Transverse colon (tissue), 4 donors: ENCODE measurements at places on chromosomes 3 and 15.

GRCh38 chr3:194930377-194931204 is 244.9 kb downstream of the FAM43A start:
- DNase-seq: no peak

- no peak for DNase-seq
These were observed 99.5 kb upstream of the OSBPL11 start for GRCh38 chr3:125694761-125695294.

DNA sequence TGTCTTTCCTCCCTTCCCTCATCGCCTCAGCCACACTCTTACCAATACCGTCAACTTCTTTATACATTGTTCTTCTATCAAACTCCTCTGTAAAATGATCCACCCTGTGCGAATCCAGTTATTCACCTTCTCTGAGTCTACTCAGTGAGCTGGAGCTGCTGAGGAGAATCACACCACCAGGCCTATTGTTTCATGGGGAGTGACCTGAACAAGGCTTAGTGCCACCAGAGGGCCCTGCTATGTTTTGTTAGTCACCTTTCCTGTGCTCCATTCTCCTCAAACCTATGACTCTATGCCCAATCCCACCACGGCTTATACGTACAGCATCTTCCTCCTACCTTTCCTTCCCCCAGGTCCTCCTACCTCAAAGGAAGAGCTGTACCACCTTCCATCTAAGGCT is 50.4 kb upstream of the MED12L start:
- no peak for DNase-seq

DNA sequence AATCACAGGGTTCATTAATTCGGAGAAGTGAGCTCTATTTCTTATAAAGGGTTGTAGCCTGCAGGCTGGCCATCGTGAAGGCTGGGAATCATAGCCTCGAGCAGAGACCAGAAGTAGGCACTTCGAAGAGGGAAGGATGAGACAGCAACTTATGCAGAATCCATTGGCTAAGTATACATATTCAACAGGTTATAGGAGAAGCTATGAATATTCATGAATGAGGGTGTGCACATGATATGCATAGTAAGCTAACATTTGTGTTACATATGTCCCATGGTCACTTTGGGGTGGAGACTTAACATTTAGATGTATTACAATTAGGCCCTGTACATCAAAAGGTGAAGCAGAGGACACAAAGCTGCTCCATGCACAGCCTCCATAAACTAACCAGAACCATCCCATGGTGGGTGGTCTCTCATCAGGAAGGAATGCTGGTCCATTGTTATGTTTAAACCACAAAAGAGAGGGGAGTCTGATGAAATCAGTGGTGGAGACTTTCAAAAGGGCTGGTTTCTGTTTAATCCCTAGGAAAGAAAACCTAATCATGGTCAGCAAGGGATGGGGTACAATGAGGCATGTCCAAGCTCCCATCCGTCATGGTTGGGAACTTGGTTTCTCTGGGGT is 80.8 kb upstream of the FHIT start:
- no peak for DNase-seq

GRCh38 chr3:147483145-147483544 is 74.0 kb downstream of the ZIC1 start:
- DNase-seq: no peak

DNA sequence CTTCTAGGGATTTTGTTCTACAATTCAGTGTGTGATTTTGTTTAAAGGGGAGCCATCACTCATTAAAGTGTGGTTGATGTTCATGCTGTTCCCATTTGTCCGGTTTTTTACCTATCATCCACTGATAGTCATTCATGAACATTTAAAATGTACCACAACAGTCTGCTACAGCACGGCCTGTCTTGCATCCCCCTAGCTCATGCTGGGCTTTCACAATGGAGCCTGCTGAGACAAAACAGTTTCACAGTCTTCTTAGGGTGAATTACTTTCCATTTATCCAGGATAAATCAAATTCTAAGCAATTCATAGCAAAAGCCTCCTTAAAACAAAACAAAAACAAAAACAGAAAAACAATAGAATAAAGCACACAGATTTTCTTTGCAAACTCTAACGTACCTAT is 627.2 kb downstream of the CADM2 start:
- DNase-seq: no peak

- no peak for DNase-seq
These were observed 7.2 kb upstream of the ABTB1 start for GRCh38 chr3:127665586-127665985.

- no peak for DNase-seq
These were observed 229.2 kb downstream of the SQOR start for GRCh38 chr15:45863881-45864580.

GRCh38 chr3:59186725-59187124 is 136.9 kb upstream of the CFAP20DC start:
- no peak for DNase-seq

GRCh38 chr3:170802164-170803151 is 67.5 kb downstream of the RPL22L1 start:
- DNase-seq: no peak

GRCh38 chr15:42549032-42549491 is 424 bp downstream of the HAUS2 start:
- DNase-seq: peak; percentile 16

- DNase-seq: no peak
These were observed 36.4 kb upstream of the GASK1A start for GRCh38 chr3:42942693-42943092.

GRCh38 chr3:82493858-82494257 is 732.4 kb upstream of the GBE1 start:
- no peak for DNase-seq

GRCh38 chr15:36544518-36545466 is 34.6 kb upstream of the CDIN1 start:
- no peak for DNase-seq

GRCh38 chr15:68318931-68319909 is 41.7 kb downstream of the FEM1B start:
- DNase-seq: no peak

DNA sequence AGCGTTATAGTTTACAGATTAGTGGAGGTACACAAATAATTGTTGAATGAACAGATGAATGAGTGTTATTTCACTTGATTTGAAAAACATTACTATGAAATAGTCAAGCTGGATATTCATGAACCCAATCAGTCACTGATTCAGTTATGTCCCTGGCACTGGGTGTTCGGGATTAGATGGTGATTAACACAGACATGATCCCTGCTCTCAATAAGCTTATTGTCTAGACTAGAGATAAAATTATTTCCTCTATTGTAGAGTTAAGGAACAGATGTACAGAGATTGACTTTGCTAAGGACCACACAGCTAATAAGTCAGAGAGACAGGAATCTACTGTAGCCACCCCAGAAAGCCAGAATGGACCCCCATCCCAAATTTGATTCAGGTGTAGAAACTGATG is 963 bp downstream of the GRAMD1C start:
- no peak for DNase-seq

- DNase-seq: no peak
These were observed 24.2 kb upstream of the BUB1B start for GRCh38 chr15:40136470-40137302.

DNA sequence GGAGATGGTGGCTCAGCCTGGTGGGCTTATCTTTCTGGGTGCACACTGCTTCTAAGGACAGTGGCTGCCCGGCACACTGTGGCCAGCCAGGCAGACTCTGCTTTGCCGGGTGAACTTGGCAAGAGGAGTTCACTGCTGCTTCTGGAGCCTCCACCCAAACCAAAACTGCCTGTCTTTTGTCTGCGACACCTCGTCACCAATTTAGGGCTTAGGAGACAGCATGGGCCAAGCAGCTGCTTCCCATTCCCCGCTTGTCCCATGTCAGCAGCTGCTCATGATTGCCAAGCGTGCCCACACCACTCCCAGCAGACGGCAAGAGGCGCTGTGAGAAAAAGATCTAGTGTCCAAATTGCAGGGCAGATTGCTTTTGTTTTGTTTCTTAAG is 57.3 kb downstream of the LSM3 start:
- no peak for DNase-seq

DNA sequence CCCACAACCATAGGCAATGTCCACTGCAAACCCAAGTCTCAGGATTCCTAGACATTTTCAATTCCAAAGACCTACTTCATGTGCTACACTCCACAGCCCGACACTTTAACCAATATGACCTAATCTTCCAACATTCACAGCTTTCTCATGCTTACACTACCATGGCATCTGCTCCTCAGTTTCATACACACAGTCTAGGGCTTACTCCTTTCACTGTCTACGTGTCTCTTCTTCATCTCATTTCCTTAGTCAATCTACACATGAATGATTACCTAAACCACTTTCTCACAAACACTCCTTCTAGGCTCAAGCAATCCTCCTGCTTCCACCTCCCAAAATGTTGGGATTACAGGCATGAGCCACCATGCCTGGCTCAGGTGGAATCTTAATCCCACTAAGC is 106.3 kb downstream of the STAG1 start:
- no peak for DNase-seq

- DNase-seq: no peak
These were observed 100.1 kb downstream of the LRTM1 start for GRCh38 chr3:54827776-54828175.

DNA sequence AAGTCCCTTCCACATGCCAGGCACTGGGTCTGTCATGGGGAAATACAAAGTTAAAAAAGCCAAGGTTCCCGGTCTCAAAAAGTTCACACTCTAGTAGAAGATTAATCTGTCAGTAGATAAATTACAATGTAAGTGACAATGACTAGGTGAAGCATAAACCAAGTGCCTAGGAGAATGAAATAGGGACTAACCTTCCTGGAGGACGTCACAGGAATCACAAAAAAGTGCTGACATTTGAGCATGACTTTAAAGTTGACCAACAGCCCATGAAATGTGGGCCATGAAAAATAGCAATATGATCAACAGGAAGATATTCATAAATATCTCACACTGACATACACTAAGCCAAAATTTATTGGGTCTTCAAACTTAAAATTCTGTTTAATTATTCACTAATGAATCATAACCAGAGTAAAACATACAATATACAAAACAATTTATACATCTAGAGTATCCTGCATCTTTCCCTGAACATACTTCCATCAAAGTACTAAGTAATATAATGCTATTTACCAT is 20.0 kb downstream of the COPS2 start:
- no peak for DNase-seq

- no peak for DNase-seq
These were observed 117.3 kb upstream of the C15orf61 start for GRCh38 chr15:67403428-67404154.

GRCh38 chr3:15523660-15524417 is 2.3 kb upstream of the COLQ start:
- no peak for DNase-seq

DNA sequence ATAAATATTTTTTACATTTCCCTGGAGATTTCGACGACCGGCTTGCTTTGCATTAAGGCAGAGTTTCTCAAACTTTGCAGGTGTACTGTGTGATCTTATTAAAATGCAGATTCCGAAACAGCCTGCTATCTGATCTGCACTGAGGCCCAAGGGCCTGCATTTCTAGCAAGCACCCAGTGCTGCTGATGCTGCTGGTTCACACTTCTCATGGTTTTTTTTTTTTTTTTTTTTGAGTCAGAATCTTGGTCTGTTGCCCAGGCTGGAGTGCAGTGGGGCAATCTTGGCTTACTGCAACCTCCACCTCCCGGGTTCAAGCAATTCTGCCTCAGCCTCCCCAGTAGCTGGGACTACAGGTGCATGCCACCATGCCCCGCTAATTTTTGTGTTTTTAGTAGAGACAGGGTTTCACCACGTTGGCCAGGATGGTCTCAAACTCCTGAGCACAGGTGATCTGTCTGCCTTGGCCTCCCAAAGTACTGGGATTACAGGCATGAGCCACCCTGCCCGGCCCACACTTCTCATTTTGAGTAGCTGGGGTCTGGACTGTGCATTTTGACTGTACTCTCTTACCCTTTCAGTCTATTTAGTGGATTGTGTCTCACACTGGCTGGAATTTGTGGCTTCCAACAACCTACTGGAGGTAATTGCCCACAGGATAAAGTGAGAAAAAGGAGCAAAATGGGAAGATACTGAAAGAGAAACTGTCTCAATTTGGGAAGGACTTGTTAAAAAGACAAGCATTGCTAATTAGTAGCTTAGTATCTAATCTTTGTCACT is 94.1 kb downstream of the ITPR1 start:
- DNase-seq: no peak

GRCh38 chr15:83700082-83700481 is 46.2 kb downstream of the ADAMTSL3 start:
- no peak for DNase-seq

DNA sequence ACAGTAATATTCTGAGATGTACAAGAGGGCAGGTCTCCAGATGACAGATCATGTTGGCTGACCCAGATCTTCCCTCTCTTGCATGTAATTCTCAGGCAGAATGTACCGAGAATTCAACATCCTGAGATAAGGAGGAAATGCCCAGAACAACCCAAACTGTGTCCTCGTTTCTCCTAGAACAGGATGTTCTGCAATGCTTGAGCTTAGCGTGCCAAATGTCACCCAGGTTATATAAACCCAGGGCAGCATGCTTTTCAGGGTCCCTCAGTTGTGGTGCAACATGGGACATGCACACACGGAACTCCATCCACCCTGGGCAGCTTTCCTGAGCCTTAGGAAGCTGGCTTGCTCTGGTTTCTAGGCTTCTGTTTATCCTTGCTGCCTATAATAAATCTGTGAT is 102.1 kb upstream of the CMC1 start:
- no peak for DNase-seq

DNA sequence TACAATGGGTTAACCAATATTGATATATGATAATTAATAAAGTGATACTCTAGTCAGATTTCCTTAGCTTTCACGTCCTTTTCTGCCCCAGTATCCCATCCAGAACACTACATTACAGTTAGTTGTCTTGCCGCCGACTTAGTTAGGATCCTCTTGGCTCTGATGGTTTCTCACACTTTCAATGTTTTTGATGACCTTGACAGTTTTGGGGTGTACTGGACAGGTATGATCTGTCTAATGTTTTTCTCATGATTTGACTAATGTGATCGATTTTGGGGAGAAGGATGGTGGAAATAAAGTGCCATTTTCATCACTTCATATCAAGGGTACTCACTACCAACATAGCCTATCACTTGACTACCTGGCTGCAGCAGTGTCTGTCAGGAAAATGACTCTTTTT is 245.0 kb upstream of the TMC3 start:
- no peak for DNase-seq

DNA sequence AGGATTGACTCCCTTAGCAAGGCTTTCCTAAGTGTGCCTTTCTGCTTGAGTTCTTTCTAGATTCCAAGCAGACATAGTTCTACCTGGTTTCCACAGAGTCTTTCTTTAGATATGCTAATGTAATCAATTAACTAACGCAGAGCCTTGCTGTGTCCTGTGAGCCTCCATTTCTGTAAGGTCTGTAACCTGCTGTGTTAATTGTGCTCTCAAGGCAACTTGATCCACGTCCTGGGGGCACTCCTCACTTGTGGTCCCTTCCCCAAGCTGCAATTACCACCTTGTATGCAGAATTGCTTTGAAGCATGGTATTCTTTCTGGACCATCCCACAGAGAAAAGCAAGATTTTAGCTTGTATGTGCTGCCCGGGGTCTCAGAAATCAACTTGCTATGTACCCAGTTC is 29.5 kb upstream of the THSD4 start:
- DNase-seq: no peak

DNA sequence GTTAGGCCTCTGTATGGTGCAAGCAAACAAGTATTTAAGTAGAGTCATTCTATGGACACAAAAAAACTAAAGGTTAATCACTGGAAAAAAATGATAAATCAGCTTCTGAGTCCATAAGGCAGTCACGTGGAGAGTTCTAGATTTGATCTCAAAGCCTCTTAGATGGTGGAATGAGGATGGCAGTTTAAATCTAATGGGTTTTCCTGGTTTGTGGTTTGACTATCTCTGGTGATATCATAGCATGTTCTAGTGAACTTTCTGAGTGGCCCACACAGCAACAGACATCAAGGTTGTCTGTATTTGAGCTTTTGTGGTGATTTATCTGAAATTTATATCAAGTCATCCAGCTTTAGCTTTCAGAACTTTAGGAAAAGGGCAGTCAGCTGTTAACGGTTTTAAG is 52.4 kb downstream of the ILDR1 start:
- DNase-seq: no peak
